ENCODE measurements at places on chromosomes 12 and 14.

DNA sequence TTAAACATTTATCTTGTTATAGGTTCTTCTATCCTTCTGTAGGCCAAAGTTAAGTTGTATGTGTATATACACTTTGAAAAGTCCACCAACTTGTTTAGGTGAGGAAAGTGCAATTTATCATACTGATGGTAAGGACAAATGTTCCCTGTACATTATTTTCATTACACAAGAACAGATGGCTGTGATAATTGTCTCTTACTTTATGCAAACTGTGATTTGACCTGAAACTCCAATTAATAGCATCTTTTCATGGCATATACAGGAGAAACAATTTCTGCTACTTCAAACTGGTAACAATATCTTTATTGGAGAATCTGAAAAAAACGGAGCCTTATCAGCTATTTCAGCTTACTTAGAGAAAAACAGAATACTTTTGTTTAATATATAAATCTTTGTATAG is 5.6 kb downstream of the TRIM9 start:
- DNase-seq: no peak

DNA sequence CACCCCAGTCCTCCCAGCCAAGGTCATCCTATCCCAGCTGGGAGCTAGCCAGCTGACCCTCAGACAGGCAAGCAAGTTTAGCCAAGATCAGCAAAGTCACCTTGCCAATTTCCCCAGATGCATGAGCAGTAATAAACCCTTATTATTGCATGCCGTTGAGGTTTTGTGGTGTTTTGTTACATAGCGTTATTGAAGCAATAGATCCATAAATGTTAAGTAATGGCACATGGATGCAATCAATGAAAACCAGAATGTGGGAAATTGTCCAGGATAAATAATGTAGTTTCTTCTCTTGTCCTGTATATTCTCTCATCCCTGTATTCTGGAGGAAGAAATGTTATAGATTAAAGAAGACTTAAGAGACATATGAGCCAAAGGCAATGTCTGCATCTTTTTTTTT is 18.0 kb upstream of the TMEM260 start:
- no peak for DNase-seq

DNA sequence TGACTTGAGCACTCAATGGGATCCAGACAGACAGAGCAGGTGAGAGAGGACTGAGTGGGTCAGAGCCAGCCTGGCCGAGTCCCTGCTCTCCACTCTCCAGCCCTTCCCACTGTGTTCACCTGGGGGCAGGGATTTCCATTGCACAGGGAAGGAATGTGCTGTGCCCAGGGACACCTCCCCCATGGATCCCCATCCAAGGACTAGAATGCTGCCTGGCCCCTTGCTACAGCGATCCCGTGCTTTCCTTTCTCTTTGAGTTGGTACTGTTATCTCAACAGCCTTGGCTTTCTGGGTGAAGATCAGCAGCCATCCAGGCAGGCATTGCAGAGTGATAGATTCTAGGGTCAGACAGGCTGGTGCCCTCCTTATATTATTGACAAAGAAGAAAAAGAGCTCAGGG is 60.3 kb upstream of the DLK1 start:
- DNase-seq: no peak

DNA sequence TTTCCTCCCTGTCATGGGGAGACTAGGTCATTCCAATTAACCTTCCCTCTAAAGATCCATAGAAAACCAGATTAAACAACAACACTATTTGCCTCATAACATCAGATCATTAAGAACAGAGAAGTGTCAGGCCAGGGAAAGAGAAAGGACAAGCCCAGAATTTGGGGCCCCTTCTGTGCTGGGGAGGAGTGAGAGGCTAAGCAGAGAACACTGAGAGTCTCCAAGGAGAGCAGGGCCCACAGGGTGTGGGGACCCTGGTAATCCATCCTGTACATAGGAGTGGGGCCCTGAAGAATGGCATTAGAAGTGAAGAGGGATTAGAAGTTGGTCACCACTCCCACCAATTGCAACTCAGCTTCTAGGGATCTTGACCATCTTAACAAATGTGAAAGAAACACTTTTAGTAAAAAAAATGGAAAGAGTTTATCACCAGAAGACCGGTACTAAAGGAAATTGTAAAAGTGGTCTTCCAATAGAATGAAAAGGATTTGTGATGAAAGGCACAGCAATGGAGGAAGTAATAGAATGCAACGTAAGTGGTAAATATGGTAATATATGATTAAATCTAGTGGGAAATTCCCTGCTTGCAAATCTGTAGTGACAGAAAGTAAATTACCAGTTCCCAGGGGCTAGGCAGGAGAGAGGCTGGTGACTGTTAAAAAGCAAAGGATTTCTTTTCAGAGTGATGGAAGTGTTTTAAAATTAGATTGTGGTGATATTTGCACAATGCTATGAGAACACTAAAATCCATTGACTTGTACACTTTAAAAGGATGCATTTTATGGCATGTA is 14.0 kb upstream of the TMTC1 start:
- DNase-seq: no peak

DNA sequence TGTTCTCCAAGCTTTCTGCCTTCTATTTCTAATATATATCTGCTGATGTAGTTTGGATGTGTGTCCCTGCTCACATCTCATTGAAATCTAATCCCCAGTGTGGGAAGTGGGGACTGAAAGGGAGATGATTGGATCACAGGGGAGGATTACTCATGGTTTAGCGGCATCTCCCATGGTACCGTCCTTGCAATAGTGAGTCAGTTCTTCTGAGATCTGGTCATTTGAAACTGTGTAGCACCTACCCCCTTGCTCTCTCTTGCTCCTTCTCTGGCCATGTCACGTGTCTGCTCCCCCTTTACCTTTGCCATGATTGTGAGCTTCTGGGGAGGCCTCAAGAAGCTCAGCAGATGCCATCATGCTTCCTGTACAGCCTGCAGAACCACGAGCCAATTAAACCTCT is 26.2 kb upstream of the ALX1 start:
- DNase-seq: no peak

DNA sequence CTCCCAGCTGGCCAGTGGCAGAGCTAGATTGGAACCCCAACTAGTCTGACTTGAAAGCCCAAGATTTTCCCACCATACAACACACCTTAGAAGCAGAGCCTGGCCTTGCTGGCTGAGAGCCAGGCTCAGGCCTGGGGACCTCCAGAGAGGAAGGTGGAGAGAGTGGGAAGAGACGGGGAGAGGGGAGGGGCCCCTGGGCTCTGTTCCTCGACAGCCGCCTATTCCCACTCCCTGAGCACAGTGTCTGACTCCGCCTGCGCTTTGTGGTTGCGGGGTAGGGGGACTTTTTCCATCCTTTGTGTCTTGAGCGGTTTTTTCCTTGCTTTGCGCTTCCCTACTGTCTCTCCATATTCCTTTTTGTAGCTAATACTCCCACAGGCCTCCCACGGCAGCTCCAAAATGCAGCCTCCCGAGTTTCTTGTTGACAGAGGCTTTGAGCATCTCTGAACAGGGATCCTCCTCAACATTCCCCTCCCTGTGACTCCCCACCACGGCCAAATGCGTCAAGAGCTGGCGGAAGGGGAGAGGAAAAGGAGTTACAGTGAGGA is 4.0 kb upstream of the KCNH3 start:
- no peak for DNase-seq

GRCh38 chr14:99327050-99327449 is 55.1 kb upstream of the BCL11B start:
- no peak for DNase-seq

GRCh38 chr14:65637780-65638179 is 225.2 kb downstream of the FUT8 start:
- DNase-seq: no peak

DNA sequence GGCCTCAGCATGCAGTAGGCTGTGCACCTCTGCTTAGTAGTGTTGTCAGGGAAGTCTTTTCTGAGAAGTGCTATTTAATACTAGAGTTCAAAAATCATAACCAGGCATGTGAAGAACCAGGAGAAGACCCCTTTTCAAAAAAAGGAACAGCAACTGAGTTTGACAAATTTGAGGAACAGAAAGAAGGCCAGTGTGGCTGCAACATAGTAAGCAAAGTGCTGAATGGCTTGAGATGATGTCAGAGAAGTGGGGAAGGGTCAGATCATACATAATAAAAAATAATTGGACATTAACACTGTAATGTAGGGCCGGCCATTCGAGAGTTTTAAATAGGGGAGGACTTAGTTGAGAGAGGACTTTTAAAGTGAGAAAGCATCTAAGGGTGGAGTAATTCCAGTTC is 11.1 kb upstream of the CNTN1 start:
- no peak for DNase-seq

DNA sequence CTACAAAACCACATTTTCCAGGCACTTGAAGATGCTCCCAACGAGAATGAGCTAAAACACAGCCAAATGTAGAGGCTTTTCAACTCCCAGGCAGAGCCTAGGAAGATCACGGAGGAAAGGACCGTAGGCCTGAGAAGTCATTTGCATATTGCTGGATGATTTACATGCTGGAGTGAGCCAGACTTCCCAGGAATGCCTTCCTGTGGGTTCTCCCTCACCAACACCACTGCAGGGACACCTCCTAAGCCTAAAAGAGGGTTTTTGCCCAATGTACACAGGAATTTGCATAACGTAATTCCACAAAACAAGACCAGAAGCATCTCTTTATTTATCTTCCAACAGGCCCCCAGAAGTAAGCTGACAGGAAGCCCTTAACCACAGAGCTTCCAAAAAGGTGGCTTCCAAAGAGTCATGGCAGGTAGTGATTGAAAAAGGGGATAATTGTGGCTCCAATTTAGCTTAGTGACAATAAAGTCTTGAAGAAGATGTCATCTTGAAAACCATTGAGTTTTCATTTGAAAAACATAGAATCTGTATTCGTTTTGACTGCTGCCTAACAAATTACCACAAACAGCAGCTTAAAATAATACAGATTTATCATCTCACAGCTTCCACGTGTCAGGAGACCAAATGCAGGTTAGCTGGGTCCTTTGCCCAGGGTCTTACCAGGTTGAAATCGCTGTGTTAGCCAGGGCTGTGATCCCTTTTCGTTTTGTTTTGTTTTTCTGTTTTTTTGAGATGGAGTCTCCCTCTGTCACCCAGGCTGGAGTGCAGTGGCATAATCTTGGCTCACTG is 116.2 kb downstream of the EGLN3 start:
- no peak for DNase-seq

GRCh38 chr12:108468196-108468968 is 46.7 kb upstream of the FICD start:
- no peak for DNase-seq

DNA sequence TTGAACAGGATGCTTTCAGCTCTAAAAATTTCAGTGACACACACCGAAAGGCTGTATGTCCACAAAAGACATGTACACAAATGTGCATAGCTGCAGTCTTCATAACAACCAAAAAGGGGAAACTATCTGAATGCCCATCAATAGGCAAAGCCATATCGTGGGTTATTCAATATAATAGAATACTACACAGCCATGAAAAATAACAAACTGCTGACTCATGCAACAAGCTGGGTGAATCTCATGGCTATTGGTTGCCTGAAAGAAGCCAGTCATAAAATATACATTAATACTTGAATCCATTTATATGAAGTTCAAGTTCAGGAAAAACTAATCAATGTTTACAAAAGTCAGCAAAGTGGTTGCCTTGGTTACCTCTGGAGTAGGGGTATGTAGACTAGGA is 58.4 kb upstream of the RIN3 start:
- DNase-seq: no peak

- no peak for DNase-seq
These were observed 150.8 kb downstream of the PRKCH start for GRCh38 chr14:61472011-61472672.

DNA sequence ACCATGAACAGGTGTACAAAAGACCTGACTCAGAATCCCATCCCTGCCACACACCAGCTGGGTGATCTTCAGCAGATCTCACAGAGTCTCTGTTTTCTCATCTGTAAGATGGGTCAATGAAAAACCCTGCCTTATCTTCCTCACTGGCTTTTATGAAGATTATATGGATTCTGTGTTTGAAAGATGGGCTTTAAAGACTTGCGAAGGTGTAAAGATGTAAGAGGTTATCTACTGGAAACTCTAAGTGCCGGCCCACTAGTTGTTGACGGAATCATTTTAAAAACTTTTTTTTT is 15.3 kb upstream of the ANKRD33 start:
- no peak for DNase-seq

GRCh38 chr12:75542942-75543341 is 31.5 kb upstream of the KRR1 start:
- no peak for DNase-seq

GRCh38 chr12:131494741-131495524 is 216.0 kb upstream of the SFSWAP start:
- no peak for DNase-seq

GRCh38 chr14:100832311-100832960 is 6.5 kb downstream of the MEG3 start:
- DNase-seq: no peak

GRCh38 chr12:25377469-25378177 is 126.9 kb upstream of the KRAS start:
- DNase-seq: peak; percentile 14

DNA sequence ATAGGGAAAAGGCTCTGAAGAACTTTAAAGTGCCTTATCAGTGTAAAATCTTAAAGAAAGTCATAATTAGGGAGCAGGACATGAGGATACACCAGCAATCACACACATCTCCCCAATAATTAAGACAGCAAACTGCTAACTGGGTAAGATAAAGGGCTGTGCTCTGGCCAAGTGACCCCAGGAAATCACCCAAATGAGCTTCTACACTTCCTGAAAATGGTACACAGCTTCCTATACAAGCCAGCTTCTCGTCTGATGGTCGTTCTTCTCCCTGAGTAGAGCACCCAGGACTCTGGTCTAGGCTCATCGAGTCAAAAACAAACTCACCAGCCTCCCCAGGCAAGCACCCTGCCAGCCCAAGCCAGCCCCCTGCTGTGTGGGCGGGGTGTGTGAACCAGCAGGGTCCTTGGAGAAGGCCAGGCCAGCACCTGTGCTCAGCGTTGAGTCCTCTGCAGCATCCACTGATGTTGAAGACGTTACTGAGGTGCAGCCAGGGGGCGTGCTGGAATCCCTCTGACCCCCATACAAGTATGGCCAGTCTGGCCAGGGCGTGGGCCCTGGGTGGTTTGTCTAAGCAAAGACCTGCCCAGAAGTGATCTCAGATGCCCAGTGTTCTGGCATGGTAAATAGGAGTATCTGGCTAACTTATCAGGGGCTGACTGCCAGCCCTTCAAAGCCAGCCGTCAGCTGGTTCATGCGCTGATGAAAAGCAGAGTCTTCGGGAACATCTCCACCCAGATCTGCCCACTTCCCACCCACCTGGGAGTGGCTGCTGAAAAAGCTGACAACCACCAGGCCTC is 41.4 kb downstream of the ACTN1 start:
- peak; percentile 30 for DNase-seq

GRCh38 chr14:98210045-98210672 is 1061.8 kb downstream of the BCL11B start:
- DNase-seq: peak; percentile 53

DNA sequence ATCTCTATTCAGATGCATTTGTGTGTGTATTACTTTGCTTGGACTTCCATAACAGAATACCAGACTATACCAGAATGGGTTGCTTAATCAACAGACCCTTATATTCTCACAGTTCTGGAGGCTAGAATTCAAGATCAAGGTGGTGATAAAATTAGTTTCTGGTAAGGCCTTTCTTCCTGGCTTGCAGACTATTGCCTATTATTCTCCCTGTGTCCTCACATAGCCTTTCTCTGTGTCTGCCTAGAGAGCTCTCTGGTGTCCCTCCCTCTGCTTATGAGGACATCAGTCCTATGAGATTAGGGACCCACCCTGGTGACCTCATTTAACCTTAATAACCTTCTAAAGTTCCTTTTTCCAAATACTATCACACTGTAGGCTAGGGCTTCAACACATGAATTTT is 106.0 kb downstream of the FAR2 start:
- DNase-seq: no peak

- DNase-seq: no peak
These were observed 27.0 kb downstream of the PAPLN start for GRCh38 chr14:73264080-73264884.

- no peak for DNase-seq
These were observed 2.6 kb upstream of the BCL11B start for GRCh38 chr14:99274346-99275221.

GRCh38 chr12:25996677-25997076 is 38.2 kb downstream of the RASSF8 start:
- no peak for DNase-seq

Data from stimulated activated CD4-positive, alpha-beta T cell treated with anti-CD3 and anti-CD28 coated beads, Interleukin-4, amount 100 ng/mL, for 4 hours (primary cell).